T-helper 17 cell (primary cell): ENCODE measurements at places on chromosomes 6 and 20.

GRCh38 chr6:109318328-109318876 lies 63.9 kb downstream of the CD164 start:
- no peak for DNase-seq

DNA sequence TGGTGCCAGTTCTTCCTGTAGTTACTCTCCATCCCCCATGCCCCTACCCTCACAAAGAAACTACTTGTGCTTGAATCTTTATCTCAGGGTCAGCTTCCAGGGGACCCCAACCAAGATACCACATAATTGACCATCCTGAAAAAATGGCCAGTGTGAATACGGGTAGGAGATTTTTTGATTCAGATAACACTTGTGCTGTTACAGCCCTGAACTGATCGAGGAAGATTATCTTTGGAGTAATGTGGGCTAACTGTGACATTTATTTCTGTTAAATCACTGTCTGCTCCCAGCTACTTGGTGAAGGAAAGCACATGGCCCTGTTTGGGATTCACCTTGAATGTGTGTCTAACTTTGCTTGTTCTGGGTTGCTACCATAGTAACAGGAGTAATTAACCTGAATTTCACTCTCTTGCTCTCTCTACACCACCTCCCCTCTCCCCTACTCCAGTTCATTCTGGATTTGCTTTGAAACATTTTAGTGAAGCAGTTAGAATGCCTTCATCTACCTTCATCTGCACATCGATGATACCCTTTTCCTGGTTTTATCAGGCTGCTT lies 219.6 kb upstream of the CHD6 start:
- DNase-seq = no peak

- DNase-seq = no peak
These were observed 45.9 kb upstream of the ZNFX1 start for GRCh38 chr20:49323622-49324238.

- DNase-seq = no peak
These were observed 107.8 kb downstream of the CDC5L start for GRCh38 chr6:44495036-44495901.
